ENCODE measurements at places on chromosomes 3 and 15.

- no peaks in the 10 kb centered on the region for H3K4me1 ChIP-seq
- no peak overlapping the region for H3K27ac ChIP-seq
- DNase-seq, result no peak
- peaks cover 4% of the 10 kb centered on the region for H3K27me3 ChIP-seq
Measured at GRCh38 chr3:42911551-42911950, 5.6 kb downstream of the ZNF662 start.

GRCh38 chr3:61594144-61594963 lies 33.0 kb downstream of the PTPRG start:
- no peak overlapping the region for H3K27ac ChIP-seq
- DNase-seq, result no peak
- no peak overlapping the region for H3K4me3 ChIP-seq
- H3K27me3 ChIP-seq, result no peaks in the 10 kb centered on the region

- H3K27me3 ChIP-seq, result no peaks in the 10 kb centered on the region
- no peak overlapping the region for H3K27ac ChIP-seq
- no peaks in the 10 kb centered on the region for H3K4me1 ChIP-seq
- H3K36me3 ChIP-seq, result no peaks in the 10 kb centered on the region
Measured at GRCh38 chr3:23602971-23603370, 202.8 kb upstream of the UBE2E1 start.

GRCh38 chr15:59266028-59266427 lies 59.4 kb downstream of the LDHAL6B start:
- no peaks in the 10 kb centered on the region for H3K4me1 ChIP-seq
- H3K27me3 ChIP-seq, result no peaks in the 10 kb centered on the region

- no peaks in the 10 kb centered on the region for H3K4me1 ChIP-seq
- no peak overlapping the region for H3K4me3 ChIP-seq
- no peaks in the 10 kb centered on the region for H3K27me3 ChIP-seq
Measured at GRCh38 chr3:113165841-113166240, 45.5 kb upstream of the BOC start.

Data from GM12878 (cell line).